ENCODE measurements at places on chromosomes 7 and 10.

- no peaks in the 10 kb centered on the region for H3K36me3 ChIP-seq
- peak; percentile 88 for DNase-seq
- H3K4me3 ChIP-seq: peak within 1 kb of the TSS; percentile 98
- H3K27ac ChIP-seq: peak within 1 kb of the TSS; percentile 97
- H3K4me1 ChIP-seq: peaks cover 54% of the 10 kb centered on the region
Measured at GRCh38 chr10:15168291-15168785, at the start of gene NMT2. Gene NMT2, minus strand, starts transcription at chr10:15168693. Its CDS starts 81 bp downstream, at chr10:15168612.

GRCh38 chr10:58701405-58702135, 188.9 kb downstream of the BICC1 start:
- H3K4me3 ChIP-seq: no peak overlapping the region
- no peaks in the 10 kb centered on the region for H3K27me3 ChIP-seq
- H3K36me3 ChIP-seq: no peaks in the 10 kb centered on the region

DNA sequence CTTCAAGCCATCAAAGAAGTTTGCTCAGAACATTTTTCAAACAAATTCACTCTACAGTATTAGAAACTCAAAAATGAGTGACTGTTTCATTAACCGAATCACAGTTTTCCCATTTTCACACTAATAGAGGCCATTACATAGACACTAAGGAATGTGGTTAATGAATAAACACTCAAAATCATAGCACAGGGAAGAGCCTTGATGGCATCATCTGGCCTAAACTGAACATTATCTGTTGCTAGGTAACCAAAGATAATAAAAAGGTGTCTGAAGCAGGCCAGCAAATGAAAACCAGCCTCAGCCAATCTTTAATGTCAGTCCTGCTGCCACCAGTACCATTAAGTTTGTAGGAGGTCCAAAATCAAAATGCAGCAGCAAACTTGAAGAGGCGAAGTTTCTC, 492.4 kb upstream of the STEAP1 start:
- no peak for DNase-seq
- no peaks in the 10 kb centered on the region for H3K27me3 ChIP-seq
- H3K4me1 ChIP-seq: no peaks in the 10 kb centered on the region
- no peaks in the 10 kb centered on the region for H3K36me3 ChIP-seq

- H3K36me3 ChIP-seq: no peaks in the 10 kb centered on the region
- no peak overlapping the region for H3K27ac ChIP-seq
- H3K27me3 ChIP-seq: peaks cover 5% of the 10 kb centered on the region
- peaks cover 5% of the 10 kb centered on the region for H3K4me1 ChIP-seq
- no peak for DNase-seq
Measured at GRCh38 chr10:116785867-116786266, 43.5 kb upstream of the HSPA12A start.

- no peak overlapping the region for H3K4me3 ChIP-seq
- no peaks in the 10 kb centered on the region for H3K36me3 ChIP-seq
Measured at GRCh38 chr7:80028717-80029116, 105.9 kb upstream of the GNAI1 start.

GRCh38 chr7:157565201-157565626, 228.4 kb downstream of the DNAJB6 start:
- H3K27ac ChIP-seq: no peak overlapping the region
- no peak overlapping the region for H3K4me3 ChIP-seq
- no peak for DNase-seq
- H3K4me1 ChIP-seq: peaks cover 23% of the 10 kb centered on the region

GRCh38 chr7:46525876-46526275, 604.8 kb upstream of the IGFBP3 start:
- no peak overlapping the region for H3K4me3 ChIP-seq
- no peak overlapping the region for H3K27ac ChIP-seq
- DNase-seq: no peak
- H3K4me1 ChIP-seq: peaks cover 4% of the 10 kb centered on the region
- H3K27me3 ChIP-seq: no peaks in the 10 kb centered on the region
- no peaks in the 10 kb centered on the region for H3K36me3 ChIP-seq
